ENCODE measurements at places on chromosomes 5 and 9.

GRCh38 chr5:58317009-58317408, 142.9 kb downstream of the PLK2 start:
- no peak for DNase-seq

DNA sequence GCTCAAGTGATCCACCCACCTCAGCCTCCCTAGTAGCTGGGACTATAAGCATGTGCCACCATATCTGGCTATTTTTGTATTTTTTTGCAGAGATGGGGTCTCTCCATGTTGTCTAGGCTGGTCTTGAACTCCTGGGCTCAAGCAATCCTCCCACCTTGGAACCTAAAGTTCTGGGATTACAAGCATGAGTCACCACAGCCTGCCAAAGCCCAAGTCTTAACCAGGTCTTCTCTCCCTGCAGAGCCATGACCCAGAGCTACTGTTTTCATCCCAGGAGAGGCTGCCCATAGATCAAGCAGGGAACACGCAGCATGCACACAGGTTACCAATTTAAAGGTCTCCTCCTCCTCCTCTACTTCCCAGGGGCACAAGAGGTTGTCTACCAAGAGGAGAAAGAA, 29.7 kb downstream of the PCDHGC5 start:
- no peak for DNase-seq

DNA sequence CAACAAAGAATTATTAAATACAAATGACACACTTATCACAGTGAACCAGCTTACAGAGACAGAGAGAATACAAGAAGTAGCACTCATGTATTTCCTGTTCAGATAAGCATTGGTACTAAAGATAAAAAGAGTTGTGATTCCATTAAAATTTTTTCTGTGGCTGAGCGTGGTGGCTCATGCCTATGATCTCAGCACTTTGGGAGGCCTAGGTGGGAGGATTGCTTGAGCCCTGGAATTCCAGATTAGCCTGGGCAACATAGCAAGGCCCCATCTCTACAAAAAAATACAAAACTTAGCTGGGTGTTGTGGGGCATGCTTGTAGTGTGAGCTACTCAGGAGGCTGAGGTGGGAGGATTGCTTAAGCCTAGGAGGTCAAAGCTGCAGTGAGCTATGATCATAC, 32.9 kb downstream of the FCHO2 start:
- DNase-seq, result peak; percentile 81

DNA sequence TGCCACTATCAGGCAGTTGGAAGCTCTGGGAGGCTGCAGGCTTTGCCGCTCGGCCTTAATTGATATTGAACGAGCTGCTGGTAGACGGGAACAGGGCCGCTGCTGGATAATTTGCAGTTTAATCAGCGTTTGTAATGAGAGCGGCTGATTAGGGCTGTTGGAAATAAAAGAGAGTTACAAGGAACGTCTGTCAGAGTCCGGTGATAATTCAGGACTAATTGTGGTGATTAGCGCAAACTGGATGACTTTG, 68.2 kb upstream of the TBCA start:
- peak; percentile 48 for DNase-seq

DNA sequence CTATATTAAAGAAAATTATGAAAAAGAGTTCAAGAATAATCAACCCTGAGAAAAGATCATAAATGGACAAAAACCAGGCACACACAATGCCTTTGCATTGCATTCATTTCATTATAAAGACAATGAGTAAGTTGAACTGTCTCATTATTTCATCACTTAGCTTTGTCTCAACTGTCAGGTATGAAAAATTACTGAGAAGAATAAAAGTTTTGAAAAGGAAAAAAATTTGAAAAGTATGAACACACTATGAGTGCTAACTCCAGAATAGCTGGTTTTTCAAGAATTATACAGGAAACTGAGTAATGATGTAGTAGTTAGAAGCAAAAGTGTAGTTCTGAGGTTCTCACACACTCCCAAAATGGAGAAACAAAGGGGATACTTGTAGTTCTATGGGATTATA, 16.3 kb upstream of the ANXA1 start:
- no peak for DNase-seq

GRCh38 chr5:9430306-9430705, 115.6 kb downstream of the SEMA5A start:
- no peak for DNase-seq

DNA sequence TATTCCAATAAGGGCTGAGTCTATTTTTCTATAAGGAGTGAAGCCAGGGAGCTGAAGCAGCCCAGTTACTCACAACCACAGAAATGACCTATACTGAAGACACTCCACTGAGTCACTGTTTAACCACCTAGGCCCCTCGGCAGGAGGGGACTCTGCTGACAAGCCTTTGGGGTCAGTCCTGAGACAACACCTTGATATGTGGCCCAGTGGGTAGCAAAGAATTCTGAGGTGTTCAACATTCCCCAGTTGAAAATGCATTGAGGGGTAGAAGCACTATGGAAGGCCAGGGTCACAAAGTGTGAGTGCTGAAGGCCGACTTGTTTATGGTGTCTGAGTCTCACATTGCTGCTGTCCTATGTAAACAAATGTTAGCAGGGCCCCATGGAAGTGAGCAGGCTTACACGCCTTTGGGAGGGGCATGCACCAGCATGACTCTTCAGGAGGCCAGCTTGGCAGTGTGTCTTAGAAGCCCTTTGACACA, 112.6 kb upstream of the NFIL3 start:
- no peak for DNase-seq

GRCh38 chr5:89299998-89300397, 417.0 kb upstream of the MEF2C start:
- DNase-seq, result no peak

DNA sequence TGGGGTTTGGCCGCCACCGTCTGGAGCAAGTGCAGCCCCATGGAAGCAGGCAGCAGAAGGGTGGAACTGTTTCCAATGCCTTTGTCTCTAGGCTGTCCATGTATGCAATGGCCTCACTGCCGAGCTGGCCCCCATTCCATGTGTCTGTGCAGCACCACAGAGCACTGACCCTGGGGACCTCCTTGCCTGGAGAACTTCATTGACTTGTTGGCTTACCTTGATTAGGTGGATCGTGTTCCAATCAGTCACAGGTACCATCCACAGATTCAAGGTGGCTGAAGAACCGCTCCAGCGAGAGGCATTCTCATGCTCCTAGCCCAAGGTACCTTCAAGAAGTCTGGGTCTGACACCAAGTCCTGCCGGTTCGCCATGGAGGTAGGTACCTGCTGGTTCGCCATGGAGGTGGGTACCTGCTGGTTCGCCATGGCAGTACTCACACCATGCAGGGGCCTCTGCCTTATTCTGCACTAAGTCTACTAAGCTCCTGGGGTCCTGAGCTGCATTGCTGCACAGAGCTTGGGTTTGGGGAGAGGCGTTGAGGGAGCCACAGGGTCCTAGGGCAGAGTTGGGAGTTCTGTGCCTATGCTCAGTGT, 358.3 kb upstream of the IRX1 start:
- no peak for DNase-seq

DNA sequence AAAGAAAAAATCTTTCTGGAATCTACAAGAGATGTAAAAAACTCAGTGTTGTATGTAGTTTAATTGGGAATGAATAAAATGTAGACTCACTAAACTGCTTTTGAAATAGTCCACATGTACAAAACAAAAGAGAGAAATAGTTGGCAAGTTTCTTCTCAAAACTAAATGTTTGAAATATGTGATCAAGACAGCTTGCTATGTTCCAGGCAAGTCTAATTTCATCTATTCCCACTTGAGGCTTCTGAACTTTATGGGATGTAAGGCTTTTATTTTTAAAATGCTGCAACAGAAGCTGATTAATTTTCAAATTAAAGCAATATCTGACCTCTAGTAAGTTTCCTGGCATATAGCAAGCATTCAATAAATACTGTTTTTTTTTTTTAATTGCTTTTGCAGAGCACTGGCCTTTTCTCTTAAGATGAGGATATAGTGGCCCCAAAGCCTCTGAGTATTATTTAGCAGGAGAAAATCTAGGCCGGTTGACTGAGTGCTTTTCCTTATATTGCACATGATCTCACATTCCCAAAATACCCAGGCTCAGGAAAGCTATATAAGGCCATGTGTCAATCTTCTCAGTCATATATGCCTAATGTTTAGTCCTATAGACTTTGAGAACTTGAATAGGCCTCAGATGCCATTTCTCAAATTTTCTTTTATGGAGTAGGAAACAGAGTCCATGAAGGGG, 183.2 kb downstream of the NTRK2 start:
- DNase-seq, result no peak

DNA sequence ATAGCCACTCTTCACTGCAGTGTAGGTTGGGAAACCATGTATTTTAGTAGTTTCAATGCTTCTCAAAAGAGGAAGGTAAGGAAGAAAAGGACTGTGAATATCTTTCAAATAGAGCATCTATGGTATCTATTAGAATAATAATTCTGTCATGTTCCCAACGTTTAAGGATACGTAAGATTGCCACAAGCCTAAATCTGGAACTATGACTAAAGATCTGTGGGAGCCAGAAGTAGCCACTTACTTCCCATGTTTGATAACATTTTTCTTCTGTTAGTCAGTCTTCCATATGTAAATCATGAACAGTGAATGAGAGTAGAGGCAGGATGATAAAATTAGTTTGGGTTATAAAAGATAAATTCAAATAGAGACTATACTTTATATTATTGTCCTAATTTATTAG, 16.3 kb upstream of the MROH2B start:
- DNase-seq, result no peak

DNA sequence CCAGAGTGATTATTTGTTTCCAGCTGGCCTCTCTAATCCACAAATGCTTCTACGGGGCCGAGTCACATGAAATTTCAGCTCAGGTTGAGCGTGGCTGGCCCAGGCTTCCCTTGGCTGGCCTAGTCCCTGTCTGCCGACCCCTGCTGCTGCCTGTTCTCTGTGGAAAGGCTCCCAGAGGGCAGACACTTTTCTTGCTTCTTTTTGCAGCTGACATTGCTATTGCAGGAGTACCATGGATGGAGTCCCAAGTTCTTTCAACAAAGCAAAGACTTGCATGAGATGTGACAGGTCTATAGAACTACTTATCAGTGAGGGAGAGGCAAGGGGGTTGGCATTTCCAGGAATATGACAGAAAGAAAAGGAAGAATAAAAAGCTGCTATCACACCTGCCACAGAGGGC, 287.4 kb upstream of the ARRDC3 start:
- DNase-seq, result no peak

DNA sequence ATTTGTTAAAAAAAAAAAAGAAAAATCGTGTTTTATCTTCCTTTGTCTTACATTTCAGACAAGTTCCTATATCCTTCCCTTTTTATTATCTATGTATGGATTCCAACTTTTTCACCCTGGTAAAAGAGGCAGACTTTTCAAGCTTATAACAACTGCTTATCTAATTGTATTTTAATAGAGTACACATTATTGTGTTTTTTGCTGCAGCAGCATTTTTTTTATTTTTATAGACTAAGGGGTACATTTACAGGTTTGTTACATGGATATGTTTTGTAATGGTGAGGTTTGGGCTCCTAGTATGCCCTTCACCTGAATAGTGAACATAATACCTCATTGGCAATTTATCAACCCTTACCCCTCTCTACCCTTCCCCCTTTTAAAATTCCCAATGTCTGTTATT, 195.0 kb upstream of the RGMB start:
- no peak for DNase-seq

DNA sequence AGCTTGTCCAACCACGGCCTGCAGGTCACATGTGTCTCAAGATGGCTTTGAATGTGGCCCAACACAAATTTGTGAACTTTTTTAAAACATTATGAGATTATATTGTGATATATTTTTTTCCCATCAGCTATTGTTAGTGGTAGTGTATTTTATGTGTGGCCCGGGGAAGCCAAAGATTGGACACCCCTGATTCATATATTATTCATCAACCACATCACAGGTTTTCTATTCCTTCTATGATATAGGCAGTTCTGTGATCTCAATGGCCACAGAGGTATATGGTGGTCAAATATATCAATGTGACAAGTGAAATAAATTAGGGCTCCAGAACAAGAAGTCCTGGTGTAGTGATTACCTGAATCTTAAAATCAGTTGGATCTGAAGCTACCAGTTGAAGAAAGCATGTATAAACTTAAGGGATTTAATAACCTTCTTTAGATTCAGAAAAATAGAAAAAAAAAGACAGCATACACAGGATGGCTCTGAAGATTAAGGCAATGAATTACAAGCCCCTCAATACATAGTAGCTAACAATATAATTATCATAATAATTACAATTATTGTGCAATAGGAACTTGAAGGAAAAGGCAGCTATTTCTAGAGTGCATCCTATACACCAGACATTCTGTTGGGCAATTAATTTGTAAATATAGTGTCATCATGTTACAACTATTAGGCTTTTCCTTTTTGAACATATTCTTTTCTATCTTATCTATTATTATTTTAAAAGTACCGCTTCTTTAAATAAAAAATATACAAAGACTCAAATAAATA, 530.4 kb upstream of the PTPRD start:
- DNase-seq, result no peak

Data from hematopoietic multipotent progenitor cell treated with erythropoietin and hydrocortisone succinate and interleukin-3 and kit ligand, for 6 days (in vitro differentiated cells).